Fibroblast of skin of scalp (primary cell): ENCODE measurements at places on chromosomes 11 and 22.

DNA sequence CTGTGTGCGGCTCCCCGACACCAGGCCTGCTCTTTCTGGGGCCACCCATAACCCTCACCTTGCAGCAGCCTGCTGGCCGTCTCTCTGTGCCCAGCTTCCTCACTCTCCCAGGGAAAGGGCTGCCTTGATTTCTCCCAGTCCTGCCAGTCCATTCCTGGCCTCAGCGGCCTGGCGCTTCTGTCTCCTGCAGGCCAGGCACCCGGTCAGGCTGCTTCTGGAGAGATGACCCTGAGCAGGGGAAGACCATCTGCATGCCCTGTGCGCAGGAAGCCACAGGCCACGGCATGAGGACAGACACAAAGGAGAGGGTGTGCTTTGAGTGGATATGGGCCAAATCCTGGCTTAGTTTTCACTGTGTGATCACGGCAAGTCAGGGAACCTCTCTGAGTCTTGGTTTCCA, 86.2 kb downstream of the TSPAN18 start:
- DNase-seq, result no peak

DNA sequence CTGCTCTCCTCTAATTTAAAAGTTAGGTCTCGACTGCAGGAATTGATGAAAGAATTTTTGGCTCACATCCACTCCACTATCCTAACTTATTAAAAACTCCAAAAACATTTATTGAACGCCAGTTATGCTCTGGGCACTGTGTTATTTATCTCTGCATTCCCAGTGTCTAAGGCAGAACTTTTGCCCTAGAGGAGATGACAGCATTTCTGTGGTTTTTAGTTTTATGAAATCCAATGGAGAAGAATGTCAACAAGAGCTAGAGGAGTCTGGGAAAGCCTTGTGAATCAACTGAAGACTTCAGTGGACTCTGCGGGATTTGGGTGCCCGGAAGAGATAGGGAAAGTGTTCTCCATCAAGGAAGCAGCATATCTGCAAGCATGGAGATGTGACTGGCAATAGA, 217.0 kb upstream of the PGR start:
- peak; percentile 71 for DNase-seq

- DNase-seq, result no peak
These were observed 736.9 kb downstream of the BRD1 start for GRCh38 chr22:49090853-49091135.

- no peak for DNase-seq
These were observed 29.4 kb upstream of the PACSIN2 start for GRCh38 chr22:43044290-43044712.

DNA sequence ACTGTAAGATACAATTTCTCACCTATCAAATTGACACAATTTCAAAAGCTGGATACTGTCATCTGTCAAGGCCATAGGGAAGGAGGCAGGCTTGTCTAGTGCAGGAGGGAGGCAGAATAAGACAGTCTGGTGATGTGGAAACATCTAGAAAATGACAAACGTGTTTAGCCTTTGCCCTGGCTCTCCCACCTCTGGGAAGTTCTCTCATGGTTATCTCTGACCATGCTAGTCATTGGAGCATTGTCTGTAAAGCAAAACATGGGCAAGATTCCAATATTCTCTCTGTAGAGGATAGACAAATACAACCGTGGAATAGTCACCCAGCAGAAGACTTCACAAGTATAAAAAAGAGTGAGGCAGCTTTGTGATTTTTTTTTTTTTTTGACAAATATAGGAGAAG, 9.1 kb upstream of the SERHL2 start:
- DNase-seq, result no peak

DNA sequence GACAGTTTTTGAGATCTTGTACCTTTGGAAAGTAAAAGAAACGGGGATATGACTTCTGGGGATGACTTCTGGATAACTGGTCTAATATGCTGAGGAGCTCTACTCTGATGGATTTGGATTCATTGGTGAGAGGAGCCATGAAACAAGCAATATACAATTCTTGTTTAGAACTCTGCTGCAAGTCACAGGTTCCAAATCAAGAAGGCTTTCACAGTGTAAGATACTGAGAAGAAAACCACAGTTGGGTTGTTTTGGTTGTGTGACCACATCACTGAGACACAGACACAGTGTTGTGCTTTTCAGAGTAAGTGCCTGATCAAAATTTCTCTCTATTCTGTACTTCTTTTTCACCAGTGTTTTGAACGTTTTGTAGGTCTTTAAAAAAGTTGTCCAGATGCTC, 13.1 kb upstream of the UCP2 start:
- DNase-seq, result no peak

DNA sequence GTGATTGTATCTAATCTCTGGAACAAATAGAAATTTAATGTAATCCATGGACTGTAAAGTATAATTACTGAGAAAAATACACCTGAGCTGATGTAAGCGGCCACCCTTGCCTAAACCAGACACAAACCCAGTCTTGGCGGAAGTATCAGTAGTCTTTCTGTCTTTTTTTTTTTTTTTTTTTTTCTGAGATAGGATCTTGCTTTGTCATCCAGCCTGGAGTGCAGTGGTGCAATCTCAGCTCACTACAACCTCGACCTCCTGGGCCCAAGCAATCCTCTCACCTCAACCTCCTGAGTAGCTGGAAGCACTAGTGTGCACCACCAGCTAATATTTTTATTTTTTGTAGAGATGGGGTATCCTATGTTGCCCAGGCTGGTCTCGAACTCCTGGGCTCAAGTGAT, 5.5 kb upstream of the CXCR5 start:
- DNase-seq, result no peak

- DNase-seq, result no peak
These were observed 64.4 kb downstream of the SPON1 start for GRCh38 chr11:14026961-14027360.

DNA sequence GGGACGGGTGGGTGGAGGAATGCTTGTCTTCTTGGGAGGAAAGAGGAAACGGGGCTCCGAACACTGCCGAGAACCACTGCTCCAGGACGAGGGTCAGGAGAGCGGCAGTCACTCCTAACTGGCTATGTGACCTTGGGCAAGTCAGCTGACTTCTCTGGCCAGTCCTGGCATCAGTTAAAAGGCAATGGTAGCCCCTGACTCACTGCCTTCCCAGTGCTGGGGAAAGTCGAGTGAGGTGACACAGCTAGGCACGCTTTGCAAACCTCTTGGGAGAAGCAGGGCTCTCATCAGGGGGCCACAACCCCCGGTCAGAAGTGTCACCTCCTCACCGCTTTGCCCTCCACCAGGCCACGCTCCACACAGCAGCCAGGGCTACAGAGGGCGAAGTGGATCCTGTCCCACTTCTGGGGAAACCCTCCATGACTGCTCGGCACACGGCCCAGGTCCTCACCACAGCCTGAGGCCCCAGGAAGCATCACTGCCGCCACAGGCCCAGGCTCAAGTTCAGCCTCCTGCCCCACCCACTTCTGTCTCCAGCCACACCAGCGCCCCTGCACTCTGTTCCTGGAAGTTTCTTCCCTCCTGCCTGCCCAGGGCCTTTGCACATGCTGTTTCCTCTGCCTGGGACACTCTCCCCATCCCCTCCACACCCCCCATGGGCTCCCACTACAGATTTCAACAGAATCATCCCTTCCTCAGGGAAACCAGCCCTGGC, 16.3 kb downstream of the IL2RB start:
- DNase-seq, result no peak

- DNase-seq, result no peak
These were observed 52.3 kb upstream of the SOX6 start for GRCh38 chr11:16408619-16409018.

DNA sequence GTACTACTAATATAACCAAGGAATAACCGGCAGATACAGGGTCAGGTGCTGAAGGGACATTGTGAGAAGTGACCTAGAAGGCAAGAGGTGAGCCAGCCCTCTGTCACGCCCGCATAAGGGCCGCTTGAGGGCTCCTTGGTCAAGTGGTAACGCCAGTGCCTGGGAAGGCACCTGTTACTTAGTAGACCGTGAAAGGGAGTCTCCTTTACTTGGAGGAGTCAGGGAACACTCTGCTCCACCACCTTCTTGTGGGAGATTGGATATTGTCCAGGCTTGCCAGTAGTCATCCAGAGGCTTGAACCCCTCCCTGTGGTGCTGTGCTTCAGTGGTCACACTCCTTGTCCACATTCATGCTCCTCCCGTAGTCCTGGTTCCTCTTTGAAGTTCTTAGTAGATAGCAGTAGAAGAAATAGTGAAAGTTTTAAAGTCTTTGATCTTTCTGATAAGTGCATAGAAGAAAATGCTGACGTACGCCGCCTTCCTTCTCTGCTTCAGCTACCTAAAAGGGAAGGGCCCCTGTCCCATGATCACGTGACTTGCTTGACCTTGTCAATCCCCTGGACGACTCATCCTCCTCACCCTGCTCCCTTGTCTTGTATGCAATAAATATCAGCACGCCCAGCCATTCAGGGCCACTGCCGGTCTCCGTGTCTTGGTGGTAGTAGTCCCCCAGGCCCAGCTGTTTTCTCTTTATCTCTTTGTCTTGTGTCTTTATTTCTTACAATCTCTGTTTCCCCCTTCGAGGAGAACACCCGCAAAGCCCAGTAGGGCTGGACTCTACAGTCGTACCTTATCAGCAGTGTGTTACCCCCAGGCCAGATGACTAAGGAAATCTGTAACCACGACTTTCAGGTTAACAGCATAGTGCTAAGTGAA, 6.1 kb downstream of the NUP50 start:
- no peak for DNase-seq

- no peak for DNase-seq
These were observed 37.3 kb upstream of the MYH9 start for GRCh38 chr22:36424901-36425579.

DNA sequence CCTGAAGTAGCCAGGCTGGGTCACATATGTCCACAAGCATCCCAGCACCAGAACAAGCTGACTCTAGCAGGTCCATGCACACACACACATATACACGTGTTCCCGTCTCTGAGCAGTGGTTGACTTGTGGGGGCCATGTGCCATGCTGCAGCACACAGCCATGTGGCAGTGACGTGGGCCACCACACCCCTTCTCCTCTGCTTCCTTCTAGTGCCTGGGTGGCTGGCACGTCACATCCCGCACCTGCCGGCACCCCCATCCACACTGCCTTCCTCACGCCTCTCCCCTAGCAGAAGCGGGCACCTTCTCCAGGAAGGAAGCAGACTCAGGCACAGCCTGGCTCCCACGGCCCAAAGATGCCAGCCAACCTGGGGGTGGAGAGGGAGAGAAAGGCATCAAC, 9.5 kb downstream of the SYT7 start:
- DNase-seq, result no peak

GRCh38 chr11:78860720-78861422, 286.2 kb upstream of the NARS2 start:
- DNase-seq, result peak; percentile 54

- no peak for DNase-seq
These were observed 182.3 kb upstream of the ANO3 start for GRCh38 chr11:26149585-26149984.
